HFF-Myc (cell line): ENCODE measurements at places on chromosomes 13 and 19.

DNA sequence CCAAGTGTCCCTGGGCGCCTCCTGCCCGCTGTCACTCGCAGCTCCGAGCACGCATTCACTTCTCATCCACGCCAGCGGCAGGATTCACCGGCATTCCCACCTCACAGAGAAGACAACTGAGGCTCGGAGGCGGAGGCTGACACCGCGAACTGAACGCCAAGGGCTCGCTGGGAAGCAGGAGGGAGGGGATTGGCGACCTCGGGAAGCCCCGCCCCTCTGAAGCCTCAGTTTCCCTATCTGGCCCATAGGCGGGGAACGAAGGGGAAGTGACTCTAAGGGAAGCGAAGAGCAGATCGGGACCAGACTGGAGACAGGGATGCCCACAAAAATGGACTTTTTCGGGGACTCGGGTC is 256 bp downstream of the MICOS13 start:
- no peak for DNase-seq

DNA sequence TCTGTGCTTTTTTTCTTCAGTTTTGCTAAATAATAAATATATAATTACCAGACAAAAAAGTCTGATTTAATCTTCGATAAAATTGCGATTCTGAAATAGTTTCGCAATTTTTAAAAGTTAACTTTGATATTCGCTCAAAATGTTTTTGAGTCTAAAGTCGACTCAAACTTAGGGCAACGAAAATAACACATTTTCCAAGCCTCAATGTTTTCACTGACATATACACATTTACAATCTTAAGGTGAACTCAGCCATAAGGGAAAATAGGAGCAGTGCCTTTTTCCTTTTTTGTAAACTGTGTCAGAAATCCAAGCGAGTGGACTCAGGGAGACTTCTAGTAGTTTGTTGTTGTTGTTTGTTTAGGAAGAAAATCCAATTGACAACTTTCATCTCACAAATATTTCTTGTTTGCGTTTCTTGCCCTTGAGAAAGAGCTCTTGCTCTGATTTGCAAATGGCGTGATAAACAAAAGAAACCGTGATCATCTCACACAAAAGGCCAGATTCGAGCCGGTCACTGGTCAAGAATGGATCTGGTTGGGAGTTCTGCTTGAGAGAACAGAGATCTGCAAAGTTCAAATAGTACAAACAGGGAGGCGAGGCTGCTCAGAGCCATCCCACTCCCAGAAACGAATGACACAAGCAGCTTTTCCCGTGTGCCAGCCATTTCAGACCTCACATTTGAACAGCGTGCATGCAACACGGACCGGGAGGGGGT is 2.1 kb downstream of the SOX21 start:
- no peak for DNase-seq

GRCh38 chr19:18785179-18786124 is 5.7 kb downstream of the COMP start:
- DNase-seq: no peak

DNA sequence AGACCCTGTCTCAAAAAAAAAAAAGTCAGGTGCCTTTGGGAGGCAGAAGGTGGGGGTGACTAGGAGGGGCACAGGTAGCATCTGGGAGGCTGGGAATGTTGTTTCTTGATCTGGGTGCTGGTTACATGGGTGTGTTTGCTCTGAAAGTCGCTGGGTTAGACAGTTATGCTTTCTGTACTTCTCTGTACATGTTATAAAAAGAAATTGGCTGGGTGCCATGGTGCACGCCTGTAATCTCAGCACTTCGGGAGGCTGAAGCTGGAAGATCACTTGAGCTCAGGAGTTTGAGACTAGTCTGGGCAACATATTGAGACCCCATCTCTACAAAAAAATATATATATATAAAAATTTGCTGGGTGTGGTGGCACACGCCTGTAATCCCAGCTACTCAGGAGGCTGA is 15.1 kb downstream of the NOSIP start:
- no peak for DNase-seq

DNA sequence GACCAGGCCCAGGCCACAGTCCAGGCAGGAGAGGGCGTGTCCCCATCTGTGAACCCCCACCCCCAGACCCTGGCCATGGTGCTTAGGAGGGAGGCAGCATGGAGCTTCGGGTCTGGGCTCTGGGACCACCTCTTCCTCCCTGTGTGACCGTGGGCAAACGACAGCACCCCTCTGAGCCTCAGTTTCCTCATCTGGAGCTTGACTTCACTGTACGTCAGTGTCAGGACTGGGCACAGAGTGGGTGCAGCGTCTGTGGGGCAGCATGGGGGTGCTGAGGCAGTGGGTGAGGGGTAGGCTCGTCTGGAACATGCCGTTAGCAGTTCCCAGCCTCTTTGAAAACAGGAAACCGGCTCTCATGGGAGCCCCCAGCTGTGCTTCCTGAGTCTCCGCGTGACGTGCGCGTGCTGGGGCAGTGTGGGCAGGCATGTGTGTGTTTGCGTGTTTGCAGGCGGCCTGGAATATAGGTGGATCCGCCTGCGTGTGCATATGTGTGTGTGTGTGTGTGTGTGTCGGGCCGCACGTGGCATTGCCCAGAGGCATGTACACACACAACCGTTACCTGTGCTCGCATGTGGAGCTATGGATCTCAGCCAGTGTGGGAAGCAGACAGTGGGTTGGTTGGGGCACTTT is 15.8 kb downstream of the ARRDC2 start:
- DNase-seq: no peak

- DNase-seq: no peak
These were observed 91.5 kb upstream of the ATXN8OS start for GRCh38 chr13:70016116-70016515.

- no peak for DNase-seq
These were observed 12.0 kb downstream of the B3GNT3 start for GRCh38 chr19:17806945-17807344.

- DNase-seq: no peak
These were observed 84.0 kb upstream of the TDRD3 start for GRCh38 chr13:60312851-60313505.

DNA sequence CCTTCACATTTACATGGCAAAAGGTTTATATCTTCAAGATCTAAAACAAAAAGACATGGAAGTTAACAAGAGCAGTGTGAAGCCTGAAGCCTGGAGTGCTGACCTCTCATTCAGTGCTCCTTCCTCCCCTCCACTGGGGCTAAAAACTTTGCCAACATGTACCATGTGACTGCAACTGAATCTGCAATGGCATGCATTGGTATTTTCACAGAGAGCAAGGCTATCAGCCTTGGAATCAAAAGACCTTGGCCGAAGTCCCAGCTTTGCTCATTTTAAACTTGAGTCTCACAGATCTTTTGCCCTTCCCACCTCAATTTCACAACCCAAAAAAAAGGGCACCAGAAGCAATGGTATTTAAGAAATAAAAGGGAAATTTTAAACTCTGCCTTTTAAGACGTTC is 325.1 kb downstream of the DCT start:
- DNase-seq: no peak

- DNase-seq: no peak
These were observed 248.1 kb downstream of the EFNB2 start for GRCh38 chr13:106287351-106287750.
